ENCODE measurements at places on chromosomes 5 and 9.

- DNase-seq: peak; percentile 39
These were observed 10.0 kb upstream of the ZNF131 start for GRCh38 chr5:43110606-43111170.

DNA sequence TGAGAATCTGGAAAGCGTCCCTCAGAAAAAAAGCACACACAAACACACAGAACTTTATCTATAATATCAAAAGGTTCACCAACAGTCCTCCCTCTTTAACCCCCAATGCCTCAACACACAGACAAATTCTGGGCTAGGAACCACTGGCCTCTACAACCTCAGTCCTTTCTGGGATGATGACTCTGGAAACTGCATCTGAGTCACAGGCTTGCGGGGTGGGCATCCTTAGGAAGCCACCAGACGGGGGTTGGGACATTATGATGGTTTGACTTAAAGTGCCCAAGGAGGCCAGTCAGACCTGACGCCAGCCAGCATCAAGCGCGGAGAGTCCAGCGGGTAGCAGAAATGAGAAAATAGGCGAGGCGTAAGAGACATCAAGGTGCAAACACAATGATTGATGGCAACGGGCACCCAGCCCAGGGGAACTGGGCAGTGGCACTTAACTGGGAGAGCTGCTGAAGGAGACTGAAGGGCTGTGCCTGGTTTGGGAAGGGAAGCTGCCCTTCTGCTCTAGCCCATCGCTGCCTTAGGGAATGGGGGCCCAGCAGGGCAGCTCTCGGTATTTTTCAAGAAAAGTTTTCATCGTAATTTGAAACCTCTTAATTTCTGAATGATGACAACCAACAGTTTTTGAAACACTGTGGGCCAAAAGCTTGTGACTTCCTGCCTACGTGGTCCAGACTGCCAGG lies 20.7 kb downstream of the SPRY4 start:
- no peak for DNase-seq

GRCh38 chr9:127741831-127742434 lies 6.8 kb upstream of the TOR2A start:
- DNase-seq: no peak

GRCh38 chr9:37390759-37391158 lies 31.7 kb upstream of the GRHPR start:
- DNase-seq: peak; percentile 5

GRCh38 chr5:35415309-35415708 lies 185.0 kb upstream of the PRLR start:
- no peak for DNase-seq

DNA sequence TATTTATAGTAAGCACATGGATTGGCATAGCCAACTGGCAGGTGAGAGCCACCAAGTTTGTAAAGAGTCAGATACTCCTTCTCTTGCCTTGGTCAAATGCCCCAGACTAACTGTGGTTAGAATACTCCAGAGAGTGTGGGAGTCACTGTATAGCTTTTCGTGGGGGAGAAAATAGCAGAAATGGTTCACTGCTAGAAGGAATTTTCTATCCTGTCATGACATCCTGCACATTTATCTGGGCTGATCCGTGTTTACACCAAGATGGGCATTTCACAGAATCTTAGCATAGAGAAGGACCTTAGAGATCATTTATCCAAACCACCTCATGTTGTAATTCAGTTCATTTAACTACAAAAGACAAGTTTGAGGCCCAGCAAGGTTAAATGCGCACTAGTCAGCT lies 460.8 kb downstream of the ENC1 start:
- DNase-seq: no peak

DNA sequence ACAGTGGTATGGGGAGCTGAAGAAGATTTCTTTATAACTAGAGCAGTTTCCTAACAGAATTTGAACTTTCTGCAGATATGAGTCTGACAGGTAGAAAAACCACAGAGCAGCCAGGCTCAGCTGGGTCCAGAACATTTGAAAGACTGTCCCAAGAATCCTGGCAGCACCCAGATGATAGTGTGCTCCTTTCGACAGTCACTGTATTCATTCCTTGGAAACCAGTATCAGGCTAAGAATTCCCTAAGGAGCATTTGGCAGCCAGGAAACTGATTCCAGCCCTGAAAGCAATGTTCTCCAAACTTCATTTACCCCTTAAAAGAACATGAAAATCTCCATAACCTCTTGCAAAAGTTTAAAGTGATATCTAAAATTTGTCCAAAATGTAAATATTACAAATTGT lies 123.0 kb upstream of the MTAP start:
- DNase-seq: no peak

GRCh38 chr5:55634209-55634805 lies 77.8 kb downstream of the SLC38A9 start:
- no peak for DNase-seq

DNA sequence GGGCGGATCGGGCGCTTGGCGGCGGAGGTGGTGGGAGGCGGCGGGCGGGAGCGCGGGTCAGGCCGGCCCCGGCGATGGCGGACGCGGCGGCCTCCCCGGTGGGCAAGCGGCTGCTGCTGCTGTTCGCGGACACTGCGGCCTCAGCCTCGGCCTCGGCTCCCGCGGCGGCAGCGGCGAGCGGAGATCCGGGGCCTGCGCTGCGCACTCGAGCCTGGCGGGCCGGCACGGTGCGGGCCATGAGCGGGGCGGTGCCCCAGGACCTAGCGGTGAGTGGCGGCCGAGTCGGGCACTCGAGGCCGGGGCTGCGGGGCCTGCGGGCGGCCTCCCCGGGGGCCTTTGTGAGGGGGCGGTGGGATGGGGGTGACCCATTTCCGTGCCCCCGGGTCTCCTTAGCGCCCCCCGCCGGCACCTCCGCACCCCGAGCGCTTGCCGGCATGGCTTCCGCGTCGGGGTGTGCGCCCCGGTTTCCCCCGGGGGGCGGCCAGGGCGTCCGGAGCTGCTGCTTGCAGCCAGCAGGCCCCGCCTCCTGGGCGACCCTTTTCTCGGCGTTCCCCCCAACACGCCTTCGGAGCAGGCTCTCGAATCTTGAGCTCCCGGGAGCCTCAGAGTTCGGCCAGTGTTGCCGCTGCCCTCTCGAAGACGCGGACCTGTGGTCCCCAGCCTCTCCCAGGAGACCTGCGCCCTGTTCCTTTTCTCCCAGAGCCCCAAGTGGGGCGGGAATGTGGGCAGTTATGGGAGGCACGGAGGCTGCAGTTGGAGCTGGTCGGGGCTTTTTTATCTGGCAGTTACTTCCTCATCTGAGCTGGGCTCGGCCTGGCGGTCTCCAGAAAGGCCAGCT lies 456 bp downstream of the KDM3B start:
- DNase-seq: peak; percentile 68

DNA sequence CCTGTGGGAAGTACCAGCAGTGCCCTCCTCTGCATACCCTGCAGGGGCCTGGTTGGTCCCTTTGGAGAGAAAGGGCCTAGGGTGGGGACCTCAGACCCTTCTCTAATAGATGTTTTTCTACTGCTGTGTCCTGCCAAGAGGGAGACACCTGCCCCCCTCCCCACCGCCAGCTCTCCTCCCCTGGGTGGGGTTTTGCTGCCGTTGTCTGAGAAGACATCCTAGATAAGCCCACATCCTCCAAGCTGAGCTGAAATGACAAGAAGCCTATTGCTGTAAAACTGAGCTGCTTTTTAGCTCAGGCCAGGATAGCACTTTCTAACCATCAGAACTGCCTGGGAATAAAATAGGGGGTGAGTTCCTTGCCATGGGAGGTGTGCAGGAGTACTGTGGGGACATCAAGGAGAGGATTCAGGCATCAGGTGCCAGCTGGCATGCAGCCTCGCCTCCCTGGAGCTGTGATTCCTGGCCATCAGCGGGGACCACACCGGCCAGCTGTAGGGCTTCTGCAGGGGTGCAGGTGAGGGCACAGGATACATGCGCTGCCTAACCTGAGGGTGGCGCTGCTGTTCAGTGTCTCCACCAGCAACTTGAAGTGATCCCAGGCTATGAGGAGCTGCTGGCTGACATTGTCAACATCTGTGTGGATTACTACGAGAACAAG lies 37.9 kb downstream of the CYFIP2 start:
- DNase-seq: peak; percentile 43

DNA sequence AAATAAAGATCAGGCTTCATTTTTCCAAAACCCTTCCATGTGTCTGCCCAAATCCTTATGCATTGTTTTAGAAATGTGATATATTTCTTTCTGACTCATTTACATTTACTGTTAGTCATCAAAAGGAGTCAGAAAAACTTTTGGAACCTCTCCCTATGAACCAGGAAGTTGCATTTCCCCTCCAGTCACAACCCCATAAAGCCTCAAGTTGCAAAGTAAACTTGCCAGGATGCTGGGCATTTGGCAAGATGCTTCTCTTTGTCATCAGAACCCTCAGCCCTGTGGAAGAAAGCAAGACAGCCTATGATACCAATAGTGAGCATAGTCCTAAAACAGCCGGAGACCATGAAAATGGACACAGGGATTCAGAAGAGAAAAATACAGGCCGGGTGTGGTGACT lies 84.2 kb downstream of the MUSK start:
- no peak for DNase-seq

DNA sequence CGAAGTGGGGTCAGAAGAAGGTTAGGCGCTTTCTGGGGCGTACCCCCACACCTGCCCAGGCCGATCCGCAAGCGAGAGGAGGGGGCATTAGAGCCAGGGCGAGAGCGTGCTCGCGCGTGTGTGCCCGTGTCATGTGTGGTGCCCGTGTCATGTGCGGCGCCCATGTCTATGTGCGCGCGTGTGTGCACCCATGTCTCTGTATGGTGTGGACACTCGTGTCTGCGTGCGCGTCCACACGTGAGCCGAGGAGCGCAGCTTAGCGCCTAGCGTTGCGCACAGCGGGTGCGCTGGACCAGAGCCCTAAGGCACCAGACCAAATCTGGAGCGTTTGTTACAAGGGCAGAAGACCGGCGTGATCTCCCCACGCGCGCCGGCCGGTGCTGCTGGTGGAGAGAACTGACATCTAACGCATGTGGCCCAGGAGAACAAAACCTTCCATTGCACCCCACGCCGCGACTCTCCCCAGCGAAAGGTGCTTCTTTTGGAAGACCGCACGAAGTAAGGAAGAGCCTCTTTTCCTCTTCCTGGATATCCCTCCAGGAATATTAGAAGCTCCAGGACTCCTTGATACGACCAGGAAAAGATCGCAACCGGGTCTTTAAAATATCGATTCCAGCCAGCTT lies 644 bp downstream of the NIM1K start:
- DNase-seq: no peak

DNA sequence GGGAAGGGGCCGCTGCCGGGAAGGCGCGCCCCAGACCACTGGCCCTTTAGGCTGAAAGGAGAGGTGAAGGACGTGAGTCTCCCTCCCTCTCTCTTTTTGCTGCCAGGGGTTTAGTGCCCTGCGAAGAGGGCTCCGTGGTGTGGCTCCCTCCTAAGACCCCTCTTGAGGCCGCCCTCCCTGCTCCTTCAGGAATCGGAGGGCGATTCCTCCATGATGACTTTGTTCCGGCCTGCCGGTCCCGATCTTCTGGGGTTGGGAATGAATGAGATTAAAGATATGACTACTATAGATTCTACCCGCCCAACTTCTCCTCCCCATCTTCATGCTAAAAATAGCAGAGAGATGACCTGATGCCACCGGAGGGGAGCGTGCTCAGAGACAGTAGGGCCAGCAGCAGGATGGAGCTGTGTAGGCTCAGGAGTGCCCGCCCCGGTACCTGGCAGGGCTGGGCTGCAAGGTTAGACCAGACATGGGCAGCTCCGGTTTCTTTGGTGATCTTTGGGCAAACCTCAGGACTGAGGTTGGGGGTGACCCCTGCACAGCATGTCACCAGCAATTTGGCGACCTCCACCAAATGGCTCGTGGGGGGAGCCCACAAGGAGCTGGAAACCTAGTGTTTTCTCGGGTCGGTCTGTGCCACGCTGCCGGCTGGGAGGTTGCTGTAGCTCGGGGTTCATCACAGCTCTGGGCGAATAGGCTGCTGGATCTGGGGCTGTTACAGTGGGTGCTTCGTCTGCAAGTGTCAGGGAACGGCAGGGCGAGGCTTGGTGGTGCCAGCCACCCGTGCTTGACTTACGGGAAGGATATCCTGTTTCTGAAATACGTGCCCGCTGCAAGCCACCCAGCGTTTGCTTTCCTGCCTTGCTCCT lies 1.7 kb downstream of the OLFM1 start:
- DNase-seq: no peak

Measured in CD4-positive, alpha-beta T cell treated with Interleukin-4 for 4 hours (primary cell).